Hippocampal formation (tissue), 2 donors: ENCODE measurements at places on chromosomes 1 and 21.
A peak's percentile ranks its signal among the peaks of the same experiment; 100 is the strongest.

DNA sequence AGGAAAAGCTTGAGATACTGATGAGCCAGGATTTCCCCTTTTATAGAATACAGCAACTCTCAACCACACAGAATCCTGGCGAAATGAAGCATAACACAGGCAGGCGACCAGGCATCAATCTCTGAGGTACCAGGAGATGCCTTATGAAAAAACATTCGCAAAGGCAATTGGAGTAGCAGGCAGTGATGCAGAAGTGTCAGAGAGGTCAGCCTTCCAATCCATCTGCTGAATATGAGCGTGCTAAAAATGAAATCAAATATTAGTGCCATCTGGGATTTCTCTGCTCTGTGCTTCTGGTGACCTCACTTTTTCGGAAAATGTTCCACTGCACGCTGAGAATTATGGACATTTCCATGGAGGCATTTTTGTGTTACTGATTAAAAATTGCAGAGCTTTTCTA lies 258.8 kb downstream of the VAV3 start:
- no peak for DNase-seq

GRCh38 chr1:70583522-70583921 lies 172.5 kb downstream of the CTH start:
- DNase-seq, result no peak

DNA sequence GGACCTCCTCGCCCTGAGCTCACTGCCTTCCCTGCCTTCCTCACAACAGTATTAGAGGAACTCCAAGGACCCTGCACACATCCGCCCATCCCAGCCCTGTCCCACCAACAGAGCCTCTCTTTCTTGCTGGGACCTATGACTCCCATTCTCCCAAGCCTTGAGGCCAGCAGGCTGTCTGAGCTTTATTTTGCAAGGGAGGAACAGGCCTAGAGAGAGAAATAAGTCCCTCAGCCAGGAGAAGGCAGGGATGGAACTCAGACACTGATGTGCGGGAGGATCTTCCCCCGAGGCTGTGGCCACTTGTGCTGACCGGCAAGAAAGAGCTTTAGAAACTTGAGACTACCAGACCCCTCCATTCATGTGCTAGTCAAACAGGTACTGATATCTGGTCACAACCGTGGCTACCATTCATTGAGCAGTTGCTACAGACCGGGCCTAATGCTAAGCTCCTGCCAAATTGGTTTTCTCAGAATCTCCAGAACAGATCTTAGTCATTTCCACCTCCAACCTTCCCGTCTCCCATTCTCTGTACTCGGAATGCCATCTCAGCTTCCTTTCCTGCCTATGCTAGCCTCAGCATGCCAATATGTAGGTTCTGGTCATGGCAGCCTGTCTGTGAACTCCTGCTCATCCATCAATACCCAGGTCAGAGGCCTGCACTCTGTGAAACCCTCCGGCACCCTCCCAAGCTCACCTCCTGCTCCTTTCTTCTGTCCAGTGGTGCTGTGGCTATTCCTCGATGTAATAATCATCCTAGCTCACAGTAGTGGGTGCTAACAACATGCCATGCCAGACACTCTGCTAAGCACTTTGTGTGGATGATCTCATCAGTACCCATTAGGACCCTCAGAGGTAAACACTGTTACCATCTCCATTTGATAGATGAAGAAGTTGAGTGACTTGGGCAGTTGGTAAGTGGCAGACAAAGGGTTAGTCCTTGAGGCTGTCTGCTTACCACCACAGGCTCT lies 3.8 kb downstream of the TMEM54 start:
- DNase-seq, result no peak

GRCh38 chr1:236141447-236142252 lies 689 bp upstream of the GPR137B start:
- DNase-seq, result peak; percentile 36

DNA sequence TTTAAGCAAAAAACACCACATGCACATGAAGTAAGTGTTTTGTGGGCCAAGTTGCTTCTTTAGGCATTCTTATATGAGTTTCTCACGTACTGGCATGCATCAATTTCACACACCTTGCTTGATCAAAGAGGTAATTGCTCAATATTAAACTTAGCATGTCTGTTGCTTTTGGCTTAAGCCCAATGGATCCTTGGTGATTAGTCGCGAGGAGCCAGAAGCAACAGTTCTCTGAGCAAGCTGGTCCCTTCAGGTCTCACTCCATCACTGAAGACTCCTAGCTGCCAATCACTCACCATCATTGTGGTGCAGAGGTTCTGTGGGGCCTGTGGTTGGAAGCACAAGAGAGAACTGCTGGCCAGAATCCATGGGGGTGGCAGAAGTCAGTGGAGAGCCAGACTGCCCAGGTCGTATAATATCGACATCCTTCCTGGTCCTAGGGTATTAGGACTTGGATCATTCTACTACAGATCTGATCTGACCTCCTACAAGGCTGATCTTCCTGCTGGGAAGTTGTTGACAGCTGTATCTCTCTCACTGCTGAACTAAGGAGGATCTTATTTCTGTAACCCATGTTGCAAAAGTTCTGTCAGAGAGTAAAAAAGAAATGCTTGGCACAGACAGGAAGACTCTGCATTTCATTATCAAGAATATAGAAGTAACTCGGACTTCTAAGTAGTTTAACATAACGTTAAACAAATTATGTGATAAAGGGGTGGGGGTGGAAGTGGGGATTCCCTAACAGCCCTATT lies 140.5 kb downstream of the NTPCR start:
- DNase-seq, result no peak
